ENCODE measurements at places on chromosomes 5 and 9.

- no peak for DNase-seq
These were observed 50.7 kb upstream of the NKD2 start for GRCh38 chr5:957748-958485.

- no peak for DNase-seq
These were observed 84.1 kb downstream of the FEM1C start for GRCh38 chr5:115460472-115460871.

- DNase-seq = no peak
These were observed 157.5 kb downstream of the MACROH2A1 start for GRCh38 chr5:135241536-135241935.

DNA sequence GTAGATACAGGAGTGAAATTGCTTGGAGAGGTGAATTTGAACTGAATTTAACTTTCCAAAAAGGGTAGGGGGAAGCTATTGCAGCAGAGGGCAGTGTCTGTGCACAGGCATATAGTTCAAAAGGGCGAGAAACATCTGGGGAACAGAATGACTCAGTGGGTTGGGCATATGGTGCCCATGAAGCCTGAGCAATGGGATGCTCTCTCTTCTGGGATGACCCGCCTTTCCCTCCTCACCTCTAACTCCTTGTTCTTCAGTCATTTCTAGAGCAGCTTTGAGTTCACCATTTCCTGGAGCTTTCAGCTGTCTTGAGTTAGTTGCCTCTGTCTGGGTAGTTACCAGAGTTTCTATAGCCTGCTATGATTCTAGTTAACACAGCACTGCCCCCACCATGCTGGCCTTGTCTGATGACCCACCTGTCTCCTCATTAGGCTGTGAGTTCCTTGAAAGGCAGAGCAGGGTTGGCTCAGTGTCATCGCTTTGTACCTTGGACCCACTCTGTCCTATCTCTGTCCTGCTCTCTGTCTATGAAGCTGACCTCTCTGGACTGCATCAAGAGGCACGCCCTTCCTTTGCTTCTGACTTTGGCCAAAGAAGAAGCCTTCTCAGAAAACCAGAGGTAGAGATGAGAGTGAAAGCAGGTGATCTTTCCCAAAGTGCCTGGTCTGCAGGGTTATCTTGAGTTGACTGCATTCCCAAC, 299.6 kb upstream of the KLF4 start:
- no peak for DNase-seq

GRCh38 chr5:60701321-60701968, 1.5 kb upstream of the DEPDC1B start:
- DNase-seq = no peak

GRCh38 chr9:92328225-92328624, 2.5 kb downstream of the CENPP start:
- DNase-seq = peak; percentile 16

GRCh38 chr5:102561894-102562760, 63.3 kb upstream of the SLCO6A1 start:
- peak; percentile 67 for DNase-seq

GRCh38 chr5:91079037-91079436, 304.1 kb downstream of the ARRDC3 start:
- no peak for DNase-seq

DNA sequence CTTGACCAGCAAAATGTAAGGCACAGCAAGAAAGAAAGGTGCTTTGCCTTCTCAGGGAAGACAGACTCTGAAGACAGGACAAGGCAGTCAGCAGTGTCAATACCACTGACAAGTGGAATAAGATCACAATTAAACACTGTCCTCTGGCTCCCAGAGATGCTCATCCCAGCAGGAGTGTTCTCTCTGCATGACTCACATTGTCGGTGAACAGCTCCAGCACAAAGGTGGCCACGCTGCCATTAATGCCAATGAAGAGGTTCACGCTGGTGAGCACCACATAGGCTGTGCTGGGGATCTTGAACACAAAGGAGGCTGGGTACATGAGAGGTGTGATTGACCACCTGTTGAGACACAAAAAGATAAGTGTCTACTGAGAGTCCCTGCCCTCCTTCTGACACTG, 31.9 kb downstream of the NIPSNAP3B start:
- no peak for DNase-seq

GRCh38 chr5:139758510-139759075, 37.0 kb upstream of the PSD2 start:
- DNase-seq = no peak

GRCh38 chr9:18268381-18268780, 205.6 kb upstream of the ADAMTSL1 start:
- DNase-seq = peak; percentile 12

GRCh38 chr9:118364266-118365106, 660.3 kb downstream of the TLR4 start:
- no peak for DNase-seq

Data from neural progenitor cell (in vitro differentiated cells).